Keratinocyte (primary cell): ENCODE measurements at places on chromosomes 7 and 10.
A peak's percentile ranks its signal among the peaks of the same experiment; 100 is the strongest.

DNA sequence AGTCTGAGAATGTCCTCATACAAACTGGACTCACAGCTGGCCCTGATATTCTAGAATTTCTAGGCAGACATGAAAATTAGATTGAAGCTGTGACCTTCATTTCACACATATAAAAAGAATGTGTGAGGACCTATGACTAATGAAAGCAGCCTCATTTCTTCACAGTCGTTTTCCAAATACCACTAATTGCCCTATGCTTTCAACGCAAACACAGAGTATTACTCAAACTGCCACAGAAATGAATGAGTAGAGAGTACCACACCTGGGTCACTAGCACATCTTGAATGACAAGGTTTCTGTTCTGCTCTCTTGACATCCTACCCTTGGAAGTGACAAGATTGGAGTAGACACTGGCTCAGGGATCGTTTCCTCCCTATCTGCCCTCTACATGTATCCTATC is 142.4 kb downstream of the C1GALT1 start:
- no peak for DNase-seq
- no peaks in the 10 kb centered on the region for H3K36me3 ChIP-seq
- H3K27ac ChIP-seq: no peak overlapping the region
- H3K4me1 ChIP-seq: peaks cover 28% of the 10 kb centered on the region
- H3K27me3 ChIP-seq: no peaks in the 10 kb centered on the region
- no peak overlapping the region for H3K4me3 ChIP-seq

DNA sequence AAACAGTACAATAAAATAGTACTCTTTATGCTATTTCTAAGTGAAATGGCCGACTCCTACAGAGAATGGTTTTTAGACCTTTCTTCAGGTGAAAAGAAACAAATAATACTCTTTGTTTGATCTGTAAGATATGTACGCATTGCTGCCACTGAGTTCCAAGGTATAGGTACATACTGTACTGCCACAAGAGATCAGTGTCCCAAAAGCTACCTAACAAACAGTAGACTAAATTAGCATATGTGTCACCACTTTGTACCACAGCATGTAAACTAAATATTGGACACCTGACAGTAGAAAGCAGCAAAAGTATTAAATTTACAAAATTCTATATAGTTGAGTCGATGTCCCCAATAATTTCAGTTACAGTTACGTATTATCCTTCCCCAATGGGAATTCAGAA is 14.4 kb downstream of the MTPN start:
- H3K4me1 ChIP-seq: peaks cover 7% of the 10 kb centered on the region
- H3K4me3 ChIP-seq: no peak overlapping the region
- H3K27ac ChIP-seq: no peak overlapping the region
- peaks cover 3% of the 10 kb centered on the region for H3K36me3 ChIP-seq
- DNase-seq: no peak

DNA sequence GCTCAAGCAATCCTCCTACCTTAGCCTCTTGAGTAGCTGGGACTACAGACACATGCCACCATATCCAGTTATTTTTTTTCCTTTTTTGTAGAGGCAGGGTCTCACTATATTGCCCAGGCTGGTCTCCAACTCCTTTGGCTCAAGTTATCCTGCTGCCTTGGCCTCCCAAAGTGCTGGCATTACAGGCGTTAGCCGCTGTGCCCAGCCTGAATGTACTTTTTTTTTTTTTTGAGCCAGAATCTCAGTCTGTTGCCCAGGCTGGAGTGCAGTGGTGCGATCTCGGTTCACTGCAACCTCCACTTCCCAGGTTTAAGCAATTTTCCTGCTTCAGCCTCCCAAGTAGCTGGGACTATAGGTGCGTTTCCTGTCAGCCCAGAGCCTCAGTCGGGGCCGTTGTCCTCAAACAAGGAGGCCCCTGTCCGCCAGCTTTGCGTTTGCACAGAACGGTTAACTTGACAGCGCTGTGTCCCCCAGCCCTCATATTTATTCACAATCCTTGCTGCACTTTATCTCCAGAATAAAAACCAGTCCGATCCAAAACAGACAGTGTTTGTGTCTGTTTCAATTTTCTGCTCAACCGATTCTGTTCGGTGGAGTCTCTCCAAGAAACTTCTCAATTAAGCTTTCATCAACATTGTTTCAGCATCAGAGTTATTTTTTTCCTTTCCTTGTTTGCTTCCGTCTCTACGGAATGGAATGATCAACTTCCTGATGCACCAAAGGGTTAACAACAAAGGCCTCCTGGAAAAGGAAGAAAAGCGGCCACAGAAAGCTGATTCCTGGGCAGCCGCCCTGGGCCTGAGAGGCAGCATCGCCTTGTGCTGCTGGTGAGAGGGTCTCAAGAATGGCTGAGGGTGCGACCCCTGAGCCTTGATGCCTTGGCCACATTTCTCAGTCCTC is 64.5 kb downstream of the PDIA4 start:
- peak overlapping the region; percentile 13 for H3K27ac ChIP-seq
- no peak overlapping the region for H3K4me3 ChIP-seq
- H3K4me1 ChIP-seq: peaks cover 9% of the 10 kb centered on the region
- DNase-seq: no peak
- H3K36me3 ChIP-seq: no peaks in the 10 kb centered on the region
- no peaks in the 10 kb centered on the region for H3K27me3 ChIP-seq

DNA sequence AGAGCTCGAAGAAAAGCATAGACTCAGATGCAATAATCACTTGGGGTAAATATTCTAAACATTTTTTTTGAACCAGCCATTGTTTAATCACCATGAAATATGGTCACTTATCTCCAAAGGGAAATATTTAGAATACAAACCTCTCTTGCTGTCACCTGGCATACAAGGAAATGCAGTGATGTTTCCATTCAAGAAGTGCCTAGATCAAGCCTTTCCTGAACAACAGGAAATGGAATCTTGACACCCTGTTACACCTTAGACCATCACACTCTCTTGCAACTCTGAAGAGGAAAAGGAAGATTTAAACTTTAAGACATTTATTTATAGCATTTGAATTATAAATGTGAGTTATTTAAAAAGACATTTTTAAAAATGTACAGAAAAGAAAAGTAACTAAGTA is 263.0 kb upstream of the BMPER start:
- no peaks in the 10 kb centered on the region for H3K4me1 ChIP-seq
- H3K4me3 ChIP-seq: no peak overlapping the region
- no peaks in the 10 kb centered on the region for H3K27me3 ChIP-seq
- no peak overlapping the region for H3K27ac ChIP-seq

DNA sequence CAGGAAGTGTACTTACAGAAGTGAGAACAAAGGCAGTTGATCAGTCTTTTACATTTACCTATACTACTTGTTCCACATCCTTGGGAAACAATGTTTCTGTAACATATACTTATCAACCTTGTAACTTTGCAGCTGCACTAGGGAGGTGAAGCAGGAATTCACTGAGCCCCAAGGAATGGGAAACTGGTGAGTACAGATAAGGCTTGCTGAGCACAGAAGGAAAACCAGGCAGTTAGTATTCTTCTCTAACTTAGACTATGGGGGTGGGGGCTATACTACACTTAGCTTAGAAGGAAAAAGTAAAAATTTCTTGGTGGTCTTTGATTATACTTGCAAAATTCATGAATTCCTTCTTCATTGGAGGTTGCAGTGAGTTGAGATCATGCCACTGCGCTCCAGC is 6.9 kb upstream of the ZNF33A start:
- DNase-seq: no peak
- peaks cover 3% of the 10 kb centered on the region for H3K4me1 ChIP-seq
- H3K36me3 ChIP-seq: no peaks in the 10 kb centered on the region
- H3K27me3 ChIP-seq: no peaks in the 10 kb centered on the region

- H3K27ac ChIP-seq: no peak overlapping the region
- H3K4me1 ChIP-seq: no peaks in the 10 kb centered on the region
- H3K36me3 ChIP-seq: peaks cover 29% of the 10 kb centered on the region
These were observed 16.9 kb upstream of the STMP1 start for GRCh38 chr7:135645296-135645904.

DNA sequence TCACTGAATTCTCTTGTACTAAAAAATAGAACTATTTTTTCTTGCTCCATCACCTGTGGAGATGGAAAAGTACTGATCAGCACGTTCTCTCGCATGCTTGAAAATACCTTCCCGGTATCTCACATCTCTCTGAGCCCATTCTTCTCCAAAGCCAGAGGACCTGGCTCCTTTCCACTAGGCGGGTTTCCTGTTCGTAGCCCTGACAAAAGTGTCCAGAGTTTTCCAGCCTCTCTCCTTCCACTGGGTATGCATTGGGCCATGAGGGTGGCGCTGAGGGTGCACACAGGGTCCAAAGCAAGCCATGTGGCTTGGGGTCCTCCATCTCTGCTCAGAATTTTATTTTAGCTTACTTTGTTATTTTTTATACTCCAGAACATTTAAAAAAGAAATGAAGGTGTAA is 16.3 kb upstream of the SRGN start:
- no peak overlapping the region for H3K27ac ChIP-seq
- H3K4me3 ChIP-seq: no peak overlapping the region
- no peaks in the 10 kb centered on the region for H3K36me3 ChIP-seq
- no peak for DNase-seq

- H3K36me3 ChIP-seq: no peaks in the 10 kb centered on the region
- H3K27me3 ChIP-seq: no peaks in the 10 kb centered on the region
- H3K4me3 ChIP-seq: no peak overlapping the region
- peak; percentile 86 for DNase-seq
- H3K27ac ChIP-seq: peak overlapping the region; percentile 8
- peaks cover 33% of the 10 kb centered on the region for H3K4me1 ChIP-seq
These were observed 133.7 kb downstream of the ARHGAP22 start for GRCh38 chr10:48470893-48471805.

DNA sequence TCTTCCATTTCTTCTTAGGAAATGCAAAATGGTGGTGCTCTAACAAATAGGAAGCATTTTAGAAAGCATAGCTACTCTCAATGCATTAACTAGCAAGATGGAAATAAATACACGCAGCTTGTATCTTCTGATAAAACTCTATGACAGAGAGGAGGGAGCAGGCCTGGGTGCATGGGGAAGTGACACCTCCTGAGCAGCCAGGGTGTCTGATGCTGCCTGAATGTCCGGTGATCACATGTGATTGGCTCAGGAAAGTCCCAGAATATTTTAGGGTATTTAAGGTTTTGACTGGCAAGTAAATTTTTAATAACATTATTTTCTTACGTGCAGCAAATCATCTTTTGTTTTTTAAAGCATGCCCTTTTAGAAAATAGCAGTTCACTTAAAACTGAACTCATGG is 261.0 kb upstream of the KLF6 start:
- no peaks in the 10 kb centered on the region for H3K27me3 ChIP-seq
- H3K36me3 ChIP-seq: no peaks in the 10 kb centered on the region
- no peak overlapping the region for H3K27ac ChIP-seq
- no peak for DNase-seq
- H3K4me1 ChIP-seq: no peaks in the 10 kb centered on the region

DNA sequence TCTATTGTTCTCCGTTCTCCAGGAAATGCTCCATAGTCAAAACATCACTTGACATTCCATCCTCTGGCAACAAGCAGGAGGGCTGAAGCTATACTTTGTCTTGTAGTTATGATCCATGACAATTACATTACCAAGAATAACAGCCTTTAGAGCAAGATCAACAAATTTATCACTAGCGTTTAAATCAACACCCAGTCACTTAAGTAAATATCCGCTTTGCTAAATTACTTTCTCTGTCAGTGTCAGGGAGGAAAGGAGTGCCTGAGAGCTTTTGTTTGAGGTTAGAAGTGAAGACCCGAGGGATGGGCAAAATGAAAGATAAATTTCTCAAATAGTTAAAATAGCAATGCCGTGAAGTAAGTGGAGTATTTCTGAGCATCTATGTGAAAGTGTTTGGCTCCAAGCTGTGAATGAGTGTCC is 236.1 kb upstream of the BMPER start:
- DNase-seq: no peak
- H3K27ac ChIP-seq: no peak overlapping the region
- no peaks in the 10 kb centered on the region for H3K36me3 ChIP-seq

DNA sequence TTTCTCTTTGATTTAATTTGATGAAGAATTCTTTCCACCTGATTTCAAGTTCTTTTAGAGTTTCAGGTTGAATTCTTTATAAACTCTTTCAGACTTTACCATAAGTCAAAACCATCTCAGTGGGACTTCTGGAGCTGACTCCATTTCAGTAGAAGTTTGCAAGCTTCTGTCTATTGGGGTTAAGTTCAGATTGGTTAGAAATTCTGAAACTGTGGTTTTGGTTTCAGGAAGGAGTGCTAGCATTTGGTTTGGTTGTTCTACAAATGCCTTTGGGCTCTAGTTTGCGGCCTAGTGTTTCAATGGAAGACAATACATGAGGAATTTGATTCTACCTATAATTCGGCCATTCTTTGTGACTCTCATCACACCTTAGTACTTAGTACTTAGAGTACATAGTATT is 176.8 kb upstream of the RHOBTB1 start:
- no peaks in the 10 kb centered on the region for H3K4me1 ChIP-seq
- DNase-seq: no peak
- no peaks in the 10 kb centered on the region for H3K27me3 ChIP-seq
- H3K27ac ChIP-seq: no peak overlapping the region
- no peaks in the 10 kb centered on the region for H3K36me3 ChIP-seq

DNA sequence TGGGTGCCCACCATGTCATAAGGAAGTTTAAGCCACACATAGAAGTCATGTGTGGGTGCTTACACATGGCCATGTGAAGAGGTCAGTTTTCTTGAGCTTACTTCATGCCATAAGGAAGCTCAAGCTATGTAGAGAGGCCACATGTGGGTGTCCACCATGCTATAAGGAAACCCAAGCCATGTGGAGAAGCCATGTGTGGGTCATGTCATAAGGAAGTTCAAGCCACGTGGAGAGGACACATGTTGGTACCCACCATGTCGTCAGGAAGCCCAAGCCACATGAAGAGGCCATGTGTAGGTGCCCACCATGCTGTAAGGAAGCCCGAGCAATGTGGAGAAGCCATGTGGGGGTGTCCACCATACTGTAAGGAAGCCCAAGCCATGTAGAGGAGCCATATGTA is 1089.2 kb upstream of the AUTS2 start:
- no peak overlapping the region for H3K4me3 ChIP-seq
- no peaks in the 10 kb centered on the region for H3K27me3 ChIP-seq
- H3K27ac ChIP-seq: no peak overlapping the region
- no peak for DNase-seq
- no peaks in the 10 kb centered on the region for H3K36me3 ChIP-seq
- no peaks in the 10 kb centered on the region for H3K4me1 ChIP-seq

- no peak for DNase-seq
- no peak overlapping the region for H3K4me3 ChIP-seq
- peaks cover 5% of the 10 kb centered on the region for H3K36me3 ChIP-seq
- H3K4me1 ChIP-seq: peaks cover 5% of the 10 kb centered on the region
These were observed 22.0 kb upstream of the GSDME start for GRCh38 chr7:24779283-24779655.

DNA sequence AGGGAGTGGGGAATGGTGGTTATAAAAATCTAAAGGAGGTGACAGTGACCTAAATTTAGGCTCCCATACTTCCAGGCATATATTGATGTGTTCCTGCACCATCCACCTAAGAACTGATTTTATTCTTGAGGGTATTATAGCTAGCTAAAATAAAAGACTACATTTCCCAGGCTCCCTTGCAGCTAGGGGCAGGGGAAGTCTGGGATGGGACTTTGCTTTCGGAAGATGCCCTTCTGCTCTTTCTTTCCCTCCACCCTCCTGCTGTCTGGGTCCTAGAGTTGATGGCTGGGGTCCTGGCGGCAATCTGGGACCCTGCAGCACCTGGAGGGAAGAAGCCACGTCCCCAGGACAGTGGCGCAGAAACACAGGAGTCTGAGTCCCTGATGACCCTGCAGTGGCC is 53.8 kb upstream of the SAMD8 start:
- H3K27me3 ChIP-seq: no peaks in the 10 kb centered on the region
- peaks cover 10% of the 10 kb centered on the region for H3K4me1 ChIP-seq
- no peak overlapping the region for H3K27ac ChIP-seq
- DNase-seq: no peak
- H3K36me3 ChIP-seq: no peaks in the 10 kb centered on the region
